SK-N-MC (cell line): ENCODE measurements at places on chromosomes 3 and 15.
A peak's percentile ranks its signal among the peaks of the same experiment; 100 is the strongest.

- DNase-seq = no peak
These were observed 44.8 kb downstream of the MAP2K5 start for GRCh38 chr15:67587331-67587730.

DNA sequence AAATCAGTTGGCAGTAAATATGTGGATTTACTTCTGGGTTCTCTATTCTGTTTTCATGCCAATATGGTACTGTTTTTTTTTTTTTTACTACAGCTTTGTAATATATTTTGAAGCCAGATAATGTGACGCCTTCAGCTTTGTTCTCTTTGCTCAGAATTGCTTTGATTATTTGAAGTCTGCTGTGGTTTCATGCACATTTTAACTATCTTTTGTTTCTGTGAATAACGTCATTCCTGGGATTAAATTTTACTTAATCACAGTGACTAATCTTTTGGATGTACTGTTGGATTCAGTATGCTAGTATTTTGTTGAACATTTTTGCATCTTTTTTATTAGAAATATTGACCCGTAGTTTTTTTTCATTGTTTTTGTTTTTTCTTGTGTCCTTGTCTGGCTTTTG, 576.5 kb downstream of the ZNF385D start:
- no peak for DNase-seq

DNA sequence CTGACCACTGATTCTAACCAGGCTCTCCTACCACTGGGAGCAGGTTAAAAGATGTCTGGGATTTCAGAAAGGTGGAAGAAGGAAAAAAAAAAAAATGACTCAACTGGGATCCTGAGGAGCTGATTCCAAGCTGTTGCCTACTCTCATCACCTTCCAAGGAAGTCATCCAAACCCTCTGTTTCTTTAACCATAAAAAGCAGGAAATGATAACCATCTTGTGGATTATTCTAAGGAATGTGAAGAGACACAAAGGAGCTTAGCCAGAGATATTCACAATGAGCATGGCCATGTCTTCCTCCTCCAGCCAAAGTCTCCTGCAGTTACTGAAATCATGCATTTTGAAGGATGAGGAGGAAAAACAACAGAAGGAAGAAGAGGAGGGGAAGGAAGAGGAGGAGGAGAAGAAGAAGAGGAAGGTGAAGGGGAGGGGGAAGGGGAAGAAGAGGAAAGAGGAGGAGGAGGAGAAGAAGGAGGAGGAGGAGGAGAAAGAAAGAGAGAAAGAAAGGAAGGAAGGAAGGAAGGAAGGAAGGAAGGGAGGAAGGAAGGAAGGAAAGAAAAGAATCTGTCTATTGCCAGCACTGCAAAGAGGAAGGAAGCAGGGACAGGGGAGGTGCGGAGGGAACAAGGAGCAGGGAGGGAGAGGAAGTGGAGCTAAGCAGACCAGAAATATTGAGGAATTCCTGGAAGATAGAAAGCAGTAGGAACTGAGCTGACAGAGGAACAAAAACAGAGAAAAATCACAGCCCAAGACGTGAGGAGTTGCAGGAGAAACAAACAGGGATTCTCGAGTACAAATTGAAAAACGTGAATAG, 229.2 kb downstream of the UACA start:
- DNase-seq = peak; percentile 58

- no peak for DNase-seq
These were observed 27.9 kb downstream of the KY start for GRCh38 chr3:134622806-134623365.

- no peak for DNase-seq
These were observed 103.4 kb downstream of the SEC22A start for GRCh38 chr3:123305192-123305591.
